Thoracic aorta (tissue), 2 donors: ENCODE measurements at places on chromosomes 1 and 21.

GRCh38 chr1:53475664-53476063 is 16.5 kb downstream of the DMRTB1 start:
- DNase-seq, result no peak

GRCh38 chr1:161044535-161044907 is 1.3 kb downstream of the USF1 start:
- DNase-seq, result no peak

- no peak for DNase-seq
Measured at GRCh38 chr1:181111559-181111958, 23.1 kb downstream of the IER5 start.

DNA sequence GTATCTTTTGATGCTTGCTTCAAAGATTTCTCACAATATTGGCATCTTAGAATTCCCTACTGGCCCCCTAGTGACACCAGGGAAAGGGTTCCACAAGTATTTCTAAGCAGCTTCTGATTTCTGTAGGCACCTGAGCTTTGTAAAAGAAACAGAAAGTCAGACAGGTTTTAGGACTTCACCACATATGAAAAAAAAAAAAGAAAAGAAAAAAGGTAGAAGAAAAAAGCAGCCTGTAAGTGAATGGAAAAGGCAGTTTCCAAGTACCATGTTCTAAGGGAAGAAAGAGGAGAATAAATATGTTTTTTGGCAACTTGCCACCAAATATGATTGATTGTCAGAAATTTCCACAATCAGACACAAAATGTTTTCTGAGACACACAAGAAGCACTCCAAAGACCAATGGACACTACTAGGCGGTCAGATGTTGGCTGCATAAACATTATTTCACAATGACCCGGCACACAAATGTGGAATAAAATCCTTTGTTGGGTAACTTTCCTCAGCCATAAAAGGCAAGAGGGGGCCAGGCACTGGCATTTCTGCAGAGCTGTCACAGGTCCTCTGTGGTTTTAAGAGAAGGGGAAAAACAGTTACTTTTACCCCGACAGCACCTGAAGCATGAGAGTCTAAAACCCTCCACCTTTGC is 12.7 kb upstream of the CPLANE2 start:
- DNase-seq, result peak; percentile 31

DNA sequence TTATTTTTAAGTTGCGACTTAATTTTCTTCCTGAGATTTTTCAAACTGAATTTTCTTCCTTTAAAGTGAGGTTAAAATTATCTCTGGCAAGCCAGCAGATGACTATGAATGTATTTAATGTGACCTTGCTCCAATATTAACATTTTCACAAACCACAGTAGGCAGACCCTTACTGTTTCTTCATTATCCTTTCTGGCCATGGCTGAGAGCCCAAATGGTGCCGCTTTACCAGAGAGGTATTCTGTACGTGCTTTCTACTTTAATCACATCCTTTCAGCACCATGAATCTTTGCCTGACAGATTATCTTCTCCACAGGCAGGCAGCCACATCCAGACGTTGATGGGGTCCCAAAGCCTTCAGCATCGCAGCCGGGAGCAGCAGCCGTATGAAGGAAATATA is 129.6 kb downstream of the LRRC40 start:
- no peak for DNase-seq

DNA sequence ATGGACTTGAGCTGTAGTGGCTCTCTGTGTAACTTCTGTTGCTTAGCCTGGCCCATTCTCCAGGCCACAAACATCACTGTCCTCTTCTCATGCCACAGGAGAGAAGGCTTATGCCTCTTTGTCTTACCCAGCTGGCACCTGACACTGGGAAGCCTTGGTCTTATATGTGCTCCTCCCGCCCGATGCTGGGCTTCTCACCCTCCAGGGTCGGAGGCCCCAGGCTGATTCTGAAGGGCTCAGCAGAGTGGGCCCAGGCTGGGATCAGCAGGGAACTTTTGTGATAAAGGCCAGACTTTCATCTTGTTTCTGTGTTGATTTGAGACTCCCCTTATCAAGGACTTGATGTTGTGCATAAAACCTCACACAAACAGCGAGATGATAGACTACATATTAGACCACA is 29.8 kb downstream of the TRPM2 start:
- no peak for DNase-seq

GRCh38 chr1:218294546-218294945 is 9.5 kb downstream of the RRP15 start:
- no peak for DNase-seq

DNA sequence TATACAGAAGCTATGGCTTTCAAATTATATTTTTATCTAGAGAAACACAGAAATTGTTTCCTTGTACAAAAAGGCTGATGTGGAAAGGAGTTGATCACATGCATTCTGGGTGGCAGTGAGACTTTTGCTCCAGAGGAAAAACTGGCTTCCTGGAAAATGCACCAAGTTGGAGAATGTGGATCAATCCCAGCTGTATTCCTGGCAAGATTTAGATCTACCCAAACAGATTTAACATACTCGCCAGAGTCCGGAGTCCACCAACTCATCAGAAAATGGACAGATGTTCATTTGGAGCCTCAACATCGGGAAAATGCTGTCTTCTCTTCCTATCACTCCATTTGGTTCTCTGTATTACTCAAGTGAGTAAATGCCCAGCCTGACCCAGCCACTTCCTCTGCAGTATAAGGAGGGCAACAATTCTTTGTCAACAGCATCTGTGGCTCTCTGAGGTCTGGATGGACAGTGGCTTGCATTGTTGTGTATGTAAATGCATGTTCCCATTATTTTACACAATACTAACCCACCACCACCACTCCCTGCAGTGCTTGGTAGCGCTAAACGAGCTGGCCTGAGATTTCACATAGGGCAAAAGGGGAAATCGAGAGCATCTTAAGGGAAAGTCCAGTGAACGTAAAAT is 226.2 kb upstream of the IRF2BP2 start:
- DNase-seq, result no peak

DNA sequence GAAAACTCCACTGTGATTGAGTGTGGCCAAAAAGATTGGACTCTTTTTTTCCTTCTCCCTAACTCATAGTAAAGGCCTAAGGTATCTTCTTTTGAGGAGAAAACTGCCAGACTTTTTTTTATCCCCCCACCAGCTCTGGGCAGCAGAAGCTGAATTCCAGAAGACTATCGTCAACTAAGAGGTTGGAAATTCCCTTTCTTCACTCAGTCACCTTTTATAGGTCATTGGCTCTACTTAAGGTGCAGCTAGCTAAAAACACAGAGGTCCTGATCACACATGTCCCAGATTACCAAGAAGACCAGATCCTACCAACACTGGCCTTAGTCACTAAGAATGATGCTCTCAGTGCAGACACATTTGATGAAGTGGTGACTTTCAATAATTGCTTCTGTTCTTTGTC is 1441.2 kb downstream of the PLA2G4A start:
- DNase-seq, result no peak
